ENCODE measurements at places on chromosomes 5 and 9.

DNA sequence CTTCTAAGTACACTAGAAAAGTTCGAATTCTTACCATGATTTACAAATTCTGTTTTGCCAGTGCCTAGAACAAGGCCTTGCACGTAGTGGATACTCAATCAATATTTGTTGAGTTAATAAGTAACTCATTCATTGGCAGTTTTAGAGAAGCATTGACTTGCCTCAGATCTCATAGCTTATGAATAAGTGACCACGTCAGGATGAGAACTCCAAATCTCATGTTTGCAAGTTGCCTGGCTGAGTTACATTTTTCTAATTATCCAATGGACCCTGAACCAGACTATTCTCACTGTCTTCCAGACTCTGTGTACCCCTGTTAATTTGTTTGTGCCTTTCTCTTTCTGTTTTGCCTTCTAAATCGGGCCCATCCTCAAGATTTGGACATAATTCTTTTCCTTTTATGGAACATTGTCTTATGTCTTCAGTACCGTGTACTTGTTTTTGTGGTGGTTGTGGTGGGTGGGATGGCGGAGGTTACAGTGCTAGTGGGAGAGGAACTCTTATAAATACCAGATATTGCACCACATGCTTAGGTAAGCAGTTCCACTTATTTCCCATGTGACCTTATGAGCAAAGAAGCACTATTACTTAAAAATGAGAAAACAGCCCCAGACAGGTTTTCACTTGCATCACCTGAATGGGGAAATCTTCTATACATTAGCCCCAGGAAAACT, 96.3 kb downstream of the UNC13B start:
- DNase-seq, result no peak

GRCh38 chr9:98726735-98727134, 18.0 kb upstream of the GABBR2 start:
- DNase-seq, result no peak

DNA sequence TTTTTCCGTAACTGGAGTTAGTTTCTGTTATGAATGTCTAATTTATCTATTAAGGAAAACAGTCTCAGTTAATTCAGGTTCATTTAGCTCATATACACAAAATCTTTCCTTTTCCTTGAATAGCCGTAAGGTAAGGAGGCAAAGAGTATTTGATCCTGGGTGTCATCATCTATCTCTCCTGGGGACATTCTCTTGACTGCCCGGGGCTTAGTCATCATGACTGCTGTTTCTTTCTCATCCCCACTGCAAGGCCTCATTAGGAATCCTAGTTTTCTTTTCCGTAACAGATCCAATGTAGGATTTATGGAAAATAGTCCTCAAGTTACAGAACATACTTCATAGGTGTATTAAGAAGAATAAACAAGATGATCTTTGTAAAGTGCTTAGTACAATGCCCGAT, 134.9 kb upstream of the CHD1 start:
- no peak for DNase-seq

DNA sequence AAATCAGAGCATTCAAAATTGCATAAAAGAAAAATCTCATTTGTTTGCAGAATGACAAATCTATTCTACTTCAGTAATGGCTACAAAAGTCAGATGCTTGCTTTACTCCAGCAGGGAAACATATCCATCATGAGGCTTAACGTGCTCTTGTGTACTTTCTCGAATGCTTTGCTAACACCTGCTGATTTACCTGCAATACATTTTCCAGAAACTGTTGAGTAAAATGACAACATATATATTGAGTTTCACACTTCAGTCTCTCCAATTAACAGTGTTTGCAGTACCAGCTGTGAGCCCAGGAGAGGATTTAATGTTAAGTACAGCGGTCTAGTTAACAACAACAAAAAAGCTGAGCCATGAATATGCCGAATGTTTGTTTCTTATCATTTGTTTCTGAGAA, 391.5 kb upstream of the SMC2 start:
- no peak for DNase-seq

- DNase-seq, result no peak
Observed at GRCh38 chr9:124489222-124489621, 18.0 kb downstream of the NR5A1 start.

- no peak for DNase-seq
Observed at GRCh38 chr5:107869438-107870115, 198.8 kb upstream of the EFNA5 start.

DNA sequence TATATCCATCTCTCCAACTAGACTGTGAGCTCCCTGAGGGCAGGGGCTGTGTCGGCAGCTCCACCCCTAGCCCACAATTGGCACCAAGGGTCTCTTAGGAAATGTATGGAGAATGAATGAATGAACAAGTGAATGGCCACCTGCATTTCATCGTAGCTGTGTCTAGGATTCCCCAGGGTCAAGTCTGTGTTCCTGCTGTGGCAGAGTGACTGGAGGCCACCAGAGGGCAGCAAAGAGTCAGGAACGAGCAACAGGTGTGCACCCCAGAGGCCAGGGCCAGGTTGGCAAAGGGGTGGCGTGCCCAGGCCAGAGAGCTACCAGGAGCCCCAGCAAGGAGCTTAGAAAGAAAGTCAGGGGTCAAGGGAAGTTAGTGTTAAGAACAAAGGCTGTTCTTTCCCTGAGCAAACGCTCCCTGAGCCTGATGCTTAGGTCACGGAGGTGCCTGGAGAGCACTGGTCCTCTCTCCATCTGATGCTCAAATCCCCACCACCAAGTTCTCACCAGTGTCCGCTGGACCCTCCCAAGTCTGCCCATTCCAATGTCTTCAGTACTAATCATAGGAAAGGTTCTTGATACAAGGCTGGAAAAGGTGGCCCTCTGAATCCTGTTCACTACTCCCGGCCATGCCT, 160.7 kb downstream of the PAX5 start:
- DNase-seq, result no peak

DNA sequence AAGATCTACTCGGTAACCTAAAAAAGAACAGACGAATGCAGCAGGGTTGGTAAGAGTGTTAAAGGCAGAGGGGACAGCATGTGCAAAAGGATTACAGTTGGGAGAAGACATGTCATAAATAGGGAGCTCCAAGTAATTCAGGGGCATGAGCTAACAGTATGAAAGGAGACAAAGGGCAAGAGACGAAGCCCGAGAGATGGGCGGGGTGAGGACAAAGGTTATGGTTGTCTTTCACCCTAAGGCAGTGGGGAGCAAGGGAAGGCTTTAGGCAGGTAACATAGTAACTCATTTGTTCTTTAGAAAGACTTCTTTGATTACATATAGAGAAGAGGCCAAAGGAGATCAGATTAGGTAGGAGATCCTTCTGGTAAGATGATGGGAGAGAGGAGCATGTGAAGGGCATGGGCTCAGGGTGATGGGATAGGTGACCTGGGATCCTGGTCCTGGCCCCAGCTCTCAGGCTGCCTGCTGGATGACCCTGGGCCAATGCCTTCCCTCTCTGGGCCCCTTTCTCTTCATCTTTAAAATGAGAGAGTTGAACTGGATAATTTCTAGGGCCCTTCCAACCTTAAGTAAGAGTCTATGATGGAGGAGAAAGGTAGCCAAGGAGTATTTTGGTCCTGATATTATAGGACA, 19.5 kb downstream of the MORN5 start:
- no peak for DNase-seq

- DNase-seq, result no peak
Observed at GRCh38 chr9:70490478-70490877, 76.0 kb upstream of the KLF9 start.

GRCh38 chr9:36345103-36345846, 54.8 kb downstream of the RNF38 start:
- no peak for DNase-seq

DNA sequence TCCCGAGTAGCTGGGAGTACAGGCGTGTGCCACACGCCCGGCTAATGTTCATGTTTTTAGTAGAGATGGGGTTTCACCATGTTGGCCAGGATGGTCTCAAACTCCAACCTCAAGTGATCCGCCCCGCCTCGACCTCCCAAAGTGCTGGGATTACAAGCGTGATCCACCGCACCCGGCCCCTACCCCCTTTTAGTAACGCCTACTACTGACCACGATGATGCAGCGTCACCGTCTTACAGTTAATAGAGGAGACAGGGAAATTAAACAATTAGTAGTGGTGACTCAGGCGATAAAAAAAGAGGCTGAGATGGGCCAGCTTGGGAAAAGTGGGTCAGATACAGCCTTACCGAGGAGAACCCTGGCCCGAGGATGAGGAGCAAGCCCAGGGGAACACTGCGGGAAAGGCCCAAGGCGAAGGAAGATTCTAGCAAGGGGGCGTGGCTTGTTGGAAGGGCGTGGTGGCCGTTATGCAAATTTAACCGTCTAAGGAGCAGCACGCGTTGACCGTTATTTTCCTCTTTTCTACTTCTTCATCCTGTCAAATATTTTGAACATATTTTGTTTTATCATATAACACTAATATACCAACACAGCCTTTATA, 1.6 kb upstream of the SETX start:
- DNase-seq, result no peak

DNA sequence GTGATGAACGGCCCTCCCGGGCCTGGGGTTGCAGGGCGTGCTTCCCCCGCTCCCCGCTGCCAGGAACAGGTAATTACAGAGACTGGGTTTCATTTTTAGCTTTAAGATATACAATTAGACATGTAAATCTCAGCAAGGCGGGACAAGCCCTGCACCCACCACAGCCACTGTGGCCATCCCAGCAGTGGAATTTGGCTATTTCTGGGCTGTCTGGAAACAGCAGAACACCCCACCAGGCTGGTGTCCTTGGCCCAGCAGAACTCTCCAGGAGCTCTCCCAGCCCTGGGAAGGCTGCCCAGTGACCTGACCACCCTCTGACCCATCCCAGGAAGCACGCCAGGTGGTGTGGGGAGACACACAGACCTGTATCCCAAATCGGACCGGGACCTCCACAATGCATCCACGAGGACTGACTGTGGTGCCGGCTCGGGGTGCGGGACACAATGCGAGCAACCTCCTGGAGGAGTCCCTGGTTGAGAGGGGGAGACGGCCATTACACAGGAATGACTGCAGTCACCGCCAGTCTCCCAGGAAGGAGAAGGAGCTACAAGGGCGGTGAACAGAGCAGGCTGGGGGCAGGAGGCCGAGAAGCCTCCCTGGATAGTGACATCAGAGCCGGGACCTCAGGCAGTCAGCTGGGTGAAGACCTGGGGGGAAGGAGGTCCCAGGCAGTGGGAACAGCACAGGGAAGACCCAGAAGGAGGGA, 17.3 kb downstream of the EEIG1 start:
- no peak for DNase-seq

DNA sequence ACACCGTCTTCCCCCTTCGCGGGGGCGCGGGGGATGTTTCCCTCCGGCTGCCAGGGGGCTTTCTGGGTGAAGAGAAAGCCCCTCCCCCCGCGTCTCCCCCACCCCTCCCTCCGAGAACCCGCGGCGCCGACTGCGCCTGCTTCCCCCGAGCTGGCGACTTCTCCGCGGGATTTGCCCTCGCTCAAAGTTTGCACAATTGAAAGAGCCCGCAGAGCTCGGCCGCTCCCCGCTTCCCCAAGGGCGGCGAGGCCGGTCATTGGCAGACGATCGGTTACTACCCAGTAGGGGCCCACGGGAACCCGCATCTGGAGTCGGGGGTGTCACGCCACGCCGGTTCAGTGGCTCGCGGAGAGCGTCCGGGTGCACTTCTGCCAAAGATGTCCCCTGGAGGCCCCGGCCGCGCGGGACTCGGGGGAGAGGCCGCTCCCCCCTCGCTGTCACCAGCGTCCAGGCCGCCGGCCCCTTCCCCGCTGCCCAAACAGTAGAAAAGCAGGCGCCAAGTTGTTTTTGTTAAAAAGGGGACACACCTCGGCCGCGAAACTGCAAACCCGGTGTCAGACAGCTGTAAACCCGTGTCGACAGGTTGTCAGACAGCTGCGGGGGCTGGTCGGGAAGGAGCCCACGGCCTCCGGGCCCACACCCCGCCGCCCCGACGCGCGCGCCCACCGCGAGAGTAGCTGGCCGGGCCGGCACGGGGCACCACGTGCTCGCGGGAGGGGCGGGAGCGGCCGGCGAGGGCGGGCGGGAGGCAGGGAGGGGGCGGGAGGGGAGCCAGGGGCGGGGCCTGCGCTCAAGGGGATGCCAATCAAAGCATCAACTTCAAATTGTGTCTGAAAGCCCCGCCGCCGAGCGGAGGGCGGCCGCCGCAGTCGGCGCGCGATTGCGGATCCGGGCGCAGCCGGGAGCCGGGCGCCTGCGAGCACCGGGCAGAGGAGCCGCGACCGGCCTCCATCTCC, at the start of gene IRX1:
TSS of gene IRX1 (plus strand) at position 827 of the 956 bp plus-strand sequence. CDS start 274 bp downstream, outside the sequence.
- no peak for DNase-seq

- DNase-seq, result no peak
Observed at GRCh38 chr5:109234381-109234780, 175.4 kb downstream of the PJA2 start.

GRCh38 chr5:34047774-34048572, 5.0 kb upstream of the C1QTNF3 start:
- no peak for DNase-seq

DNA sequence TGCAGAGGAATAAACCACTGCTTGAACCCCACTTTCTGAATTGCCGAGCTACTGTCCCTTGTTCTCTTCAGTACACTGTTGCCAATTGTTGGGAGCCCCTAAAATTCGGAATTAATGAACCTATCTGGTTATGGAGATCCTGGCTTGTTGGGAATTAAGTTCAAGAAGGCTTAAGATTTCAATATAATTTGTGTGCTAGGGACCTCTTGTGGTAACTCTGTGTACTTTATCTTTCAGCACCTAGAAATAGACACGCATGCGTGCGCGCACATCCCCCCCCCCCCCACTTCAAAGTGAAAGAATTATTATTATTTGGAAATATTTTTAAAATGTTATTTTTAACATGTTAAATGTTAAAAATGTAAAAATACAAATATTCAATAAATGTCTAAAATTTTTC, 53.3 kb upstream of the FAM169A start:
- DNase-seq, result no peak

DNA sequence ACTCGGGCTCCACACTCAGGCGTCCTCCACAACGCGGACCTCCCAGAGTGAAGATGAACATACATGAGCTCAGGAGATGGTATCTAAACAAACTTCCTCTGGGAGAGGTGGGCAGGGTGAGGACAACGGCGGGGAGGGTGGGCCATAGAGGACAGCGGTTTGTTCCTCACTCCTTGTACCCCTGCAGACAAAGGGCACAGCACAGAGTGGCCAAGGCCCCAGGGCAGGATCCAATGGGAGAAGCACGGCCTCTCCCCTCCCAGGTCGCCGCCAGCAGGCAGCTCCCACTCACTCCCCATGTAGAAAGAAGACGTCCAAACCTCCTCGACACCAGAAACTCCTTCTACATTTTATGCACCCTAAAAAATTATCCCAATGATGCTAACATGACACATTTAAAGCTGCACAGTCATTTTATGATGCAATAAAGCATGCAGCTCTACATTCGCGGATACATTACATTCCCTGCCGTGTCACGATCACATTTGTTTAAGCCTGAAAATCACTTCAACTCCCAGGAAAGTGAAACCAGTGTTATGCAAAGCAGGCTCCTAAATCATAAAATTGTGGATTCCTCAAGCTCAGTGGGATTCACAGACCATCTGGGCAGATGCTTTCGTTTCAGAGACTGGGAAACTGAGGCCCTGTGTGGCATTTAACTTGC, 87.5 kb upstream of the SARDH start:
- DNase-seq, result peak; percentile 16
